ENCODE measurements at places on chromosomes 2 and 18. TPM values are rescaled to one million over a fixed set of nuclear protein-coding genes. Genes with fewer than 3 reads are reported as not detected.

DNA sequence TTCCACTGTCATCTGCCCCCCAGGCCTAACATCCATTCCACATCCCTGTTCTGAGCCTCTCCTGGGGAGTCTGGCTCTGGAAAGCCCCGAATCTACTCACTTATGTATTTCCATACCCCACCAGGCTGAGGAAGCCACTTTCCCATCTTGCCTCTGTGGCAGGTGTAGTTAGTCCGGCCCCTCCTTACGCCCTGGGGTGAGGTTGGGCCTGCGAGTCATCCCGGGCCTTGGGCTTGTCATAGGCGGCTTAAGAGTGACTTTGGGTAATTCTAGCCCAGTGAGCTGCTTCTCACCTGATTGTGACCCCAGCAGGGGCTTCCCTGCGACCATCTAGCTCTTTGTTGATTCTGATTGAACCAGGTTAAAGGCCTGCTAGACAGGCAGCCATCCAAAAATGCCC is 21.1 kb downstream of the PCARE start:
- DNase-seq, result no peak

DNA sequence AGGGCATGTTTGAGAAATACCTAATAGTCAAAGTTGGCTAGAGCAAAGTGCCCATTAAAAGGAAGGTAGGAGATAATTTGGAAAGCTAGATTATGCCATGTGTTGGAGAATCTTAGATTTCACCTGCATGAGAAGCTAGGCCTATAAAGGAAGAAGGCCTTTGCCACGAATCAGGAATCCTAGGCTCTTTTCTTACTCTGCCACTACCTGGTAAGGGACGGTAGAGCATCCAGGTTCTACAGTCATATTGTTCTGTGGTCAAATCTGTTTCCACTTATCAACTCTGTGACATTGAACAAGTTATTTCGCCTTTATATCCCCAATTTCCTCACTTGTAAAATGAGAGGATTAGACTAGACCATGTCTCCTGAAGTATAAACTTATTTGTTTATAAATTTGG is 3.6 kb upstream of the KCNJ3 start:
- DNase-seq, result no peak

DNA sequence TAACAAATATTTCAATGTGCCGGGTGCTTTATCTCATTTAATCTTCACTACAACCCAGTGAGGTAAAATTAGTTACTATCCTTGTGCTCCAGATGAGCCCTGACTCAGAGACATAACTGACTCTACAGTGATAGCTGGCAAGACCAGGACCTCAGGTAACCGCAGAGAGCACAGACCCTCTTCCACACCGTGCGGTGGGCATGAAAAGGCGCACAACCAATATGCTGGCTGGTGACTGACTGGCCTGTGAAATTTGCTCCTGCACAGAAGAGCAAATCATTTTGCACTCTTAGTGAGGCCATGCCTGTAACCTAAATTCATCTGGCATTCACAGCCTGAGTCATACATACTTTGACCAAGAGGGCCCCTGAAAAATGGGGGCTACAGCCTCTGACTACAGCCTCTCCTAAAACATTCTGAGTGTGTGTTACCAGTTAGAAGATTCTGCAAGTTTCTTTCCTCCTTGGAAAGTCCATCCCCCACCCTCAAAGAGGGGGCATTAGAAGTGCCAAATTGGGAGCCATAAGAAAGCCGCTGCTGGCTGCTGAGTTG is 22.4 kb upstream of the MSGN1 start:
- DNase-seq, result no peak

GRCh38 chr2:42980764-42981416 is 188.5 kb upstream of the HAAO start:
- no peak for DNase-seq

Gene NGEF
- total RNA-seq, result not detected

All from activated T-helper 1 cell treated with anti-CD3 and anti-CD28 coated beads, Interleukin-12 subunit alpha, Interleukin-12 subunit beta, Interleukin-2, Interleukin-4 antibody, amounts not matched to agents 30 ng/mL and 10 ng/mL and 1 ng/mL, durations not matched to agents 14 hours and 24 hours and 36 hours (primary cell).